ENCODE measurements at places on chromosomes 5 and 9.

DNA sequence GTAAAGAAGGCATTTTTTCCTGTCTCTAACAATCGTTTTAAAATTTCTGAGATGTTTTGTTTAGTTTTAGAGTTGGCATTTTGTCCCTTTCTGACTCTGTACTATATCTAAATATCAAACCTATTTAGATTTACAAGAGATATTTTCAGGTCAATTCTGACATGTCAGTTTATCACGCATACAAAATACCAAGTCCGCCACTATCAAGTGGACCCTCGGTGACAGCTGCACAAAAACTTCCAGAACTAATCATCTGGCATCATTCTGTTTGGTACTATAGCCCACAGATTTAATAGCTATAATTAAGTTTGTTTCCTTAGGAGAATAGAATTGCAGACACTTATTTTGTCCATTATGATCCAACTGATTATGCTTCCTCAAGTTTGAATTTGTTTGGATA is 1278.2 kb downstream of the CDH12 start:
- DNase-seq, result no peak

DNA sequence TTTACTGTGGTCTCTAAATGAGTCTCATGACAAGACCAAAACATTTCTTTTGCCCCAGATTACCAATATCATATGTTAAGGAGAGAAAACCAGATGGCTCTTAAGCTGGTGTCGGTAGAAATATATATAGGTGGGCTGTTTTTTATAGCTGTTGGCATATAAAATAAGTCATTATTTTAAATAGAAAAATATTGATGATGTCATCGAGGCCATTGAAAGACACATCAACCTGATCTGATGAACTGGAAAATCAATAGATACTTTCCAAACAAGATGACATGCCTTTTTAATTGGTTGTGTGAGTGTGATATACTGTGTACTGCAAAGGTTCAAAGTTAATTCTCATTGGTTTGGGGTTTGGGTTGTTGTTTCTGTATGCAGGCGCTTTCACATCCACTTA is 617.3 kb downstream of the CCDC171 start:
- no peak for DNase-seq

- no peak for DNase-seq
These were observed 159.9 kb downstream of the MAN2A1 start for GRCh38 chr5:109849478-109850088.

- no peak for DNase-seq
These were observed 78.8 kb downstream of the SNX24 start for GRCh38 chr5:122924203-122924602.

DNA sequence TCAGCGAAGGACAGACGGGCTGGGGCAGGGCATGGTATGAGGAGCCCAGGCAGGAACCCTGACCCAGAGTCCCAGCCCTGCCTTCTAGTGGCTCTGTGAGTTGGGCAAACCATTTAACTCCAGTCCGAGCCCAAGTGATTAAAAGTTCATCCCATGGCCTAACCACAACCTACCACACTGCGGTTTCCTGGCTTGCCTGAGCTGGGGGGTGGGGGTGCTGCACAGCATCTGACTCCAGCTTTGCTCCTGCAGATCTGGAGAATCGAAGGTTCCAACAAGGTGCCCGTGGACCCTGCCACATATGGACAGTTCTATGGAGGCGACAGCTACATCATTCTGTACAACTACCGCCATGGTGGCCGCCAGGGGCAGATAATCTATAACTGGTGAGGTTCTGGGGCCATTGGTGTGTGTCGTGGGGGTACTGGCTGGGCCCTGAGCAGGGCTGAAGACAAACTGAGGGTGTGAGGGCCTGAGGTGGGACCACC is 49.0 kb downstream of the STOM start:
- no peak for DNase-seq

DNA sequence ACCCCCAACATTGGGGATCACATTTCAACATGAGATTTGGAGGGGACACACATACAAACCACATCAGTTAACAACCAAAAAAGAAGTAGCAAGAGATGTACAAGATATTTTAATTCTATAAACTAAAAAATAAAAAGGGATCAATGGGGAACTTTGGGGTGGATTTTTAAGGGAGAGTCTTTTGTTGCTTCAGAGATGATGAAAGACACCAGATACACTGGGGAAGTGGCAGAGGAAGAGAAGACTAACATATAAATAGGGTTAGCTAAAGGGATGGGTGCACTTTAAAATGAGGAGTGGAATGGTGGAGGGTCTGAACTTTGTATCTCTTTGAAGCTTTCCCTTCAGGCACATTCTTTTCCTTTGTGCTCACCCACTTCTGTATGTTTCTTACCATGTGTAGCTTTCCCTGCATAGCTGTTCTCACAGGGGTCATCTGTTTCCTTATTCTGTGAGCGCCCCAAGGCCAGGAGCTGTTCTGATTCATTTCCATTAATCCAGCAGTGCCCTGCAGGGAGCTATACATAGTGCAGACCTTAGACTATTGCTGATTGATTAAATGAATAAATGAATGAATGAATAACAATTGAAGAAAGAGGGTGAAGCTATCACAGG is 531.6 kb upstream of the KLF4 start:
- no peak for DNase-seq

DNA sequence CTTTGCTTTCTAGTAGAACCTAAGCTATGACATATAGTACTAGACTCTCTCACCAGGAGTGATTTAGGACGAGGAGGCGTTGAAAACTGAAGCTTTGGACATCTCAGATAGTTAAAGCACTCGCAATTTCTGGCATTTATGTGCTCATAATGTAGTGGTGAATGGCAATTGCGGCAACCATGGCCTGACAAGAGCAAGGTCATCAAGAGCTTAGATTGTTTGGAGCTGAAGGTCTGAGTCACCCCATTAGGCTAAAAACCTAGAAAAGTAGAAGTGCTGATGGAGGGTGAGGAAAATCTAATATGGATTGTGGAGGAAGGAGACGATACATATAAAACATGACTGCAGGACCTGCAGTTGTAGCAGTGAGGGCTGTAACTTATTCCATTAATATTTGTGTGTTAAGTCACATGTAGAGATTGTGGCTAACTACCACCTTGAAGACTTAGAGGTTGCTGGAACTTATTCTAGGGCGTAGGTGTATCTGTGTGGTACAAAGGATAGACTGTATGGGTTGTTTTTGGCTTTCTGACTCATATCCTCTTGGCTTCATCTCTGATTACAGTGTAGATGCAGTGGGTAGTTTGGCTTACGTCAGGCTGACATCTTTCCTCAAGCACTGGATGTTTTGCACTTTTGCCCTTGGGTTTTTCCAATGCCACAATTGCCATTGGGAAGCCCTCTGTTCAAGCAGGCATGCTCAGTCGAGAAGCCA is 138.9 kb upstream of the CDKN2B start:
- no peak for DNase-seq

- DNase-seq, result no peak
These were observed 53.4 kb upstream of the STXBP1 start for GRCh38 chr9:127558581-127559246.

DNA sequence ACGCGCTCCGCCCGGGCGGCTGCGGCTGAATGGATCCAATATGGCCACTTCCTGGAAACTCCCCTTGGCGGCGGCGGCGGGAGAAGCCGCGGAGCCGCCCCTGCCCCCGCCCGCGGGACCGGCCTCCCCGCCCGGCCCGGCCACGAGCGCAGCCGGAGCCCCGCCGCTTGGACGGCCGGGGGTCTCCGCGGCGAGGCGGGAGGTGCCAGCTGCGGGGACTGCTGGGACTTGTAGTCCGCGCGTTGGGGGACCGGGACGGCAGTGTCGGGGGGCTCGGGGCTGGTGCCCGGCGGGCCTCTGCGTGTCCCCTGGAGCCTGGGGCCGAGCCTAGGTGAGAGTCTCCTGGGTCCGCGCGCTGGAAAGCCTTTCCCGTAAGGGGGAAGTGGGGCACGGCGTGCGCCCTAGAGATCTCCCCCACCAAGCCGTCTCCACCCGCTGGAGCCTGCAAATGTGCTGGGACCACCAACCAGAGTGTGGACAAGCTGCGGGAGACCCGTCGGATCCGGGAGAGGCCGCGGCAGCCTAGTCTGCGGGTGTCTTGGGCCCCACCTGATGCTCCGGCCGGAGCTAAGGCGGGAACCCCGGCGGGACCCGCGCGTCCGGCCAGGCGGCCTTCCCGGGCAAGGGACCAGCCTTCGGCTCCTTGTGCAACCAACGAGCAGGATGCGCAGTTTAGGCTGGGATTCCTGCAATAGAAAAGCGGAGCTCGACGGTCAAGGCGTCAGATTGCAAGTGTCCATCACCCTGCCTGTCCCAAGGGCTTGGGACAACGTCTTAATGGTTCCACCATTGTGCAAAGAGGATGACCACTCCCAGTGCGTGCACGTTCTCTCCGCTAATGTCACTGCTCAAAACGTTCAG is at the start of gene SEPTIN8:
Gene SEPTIN8, minus strand, starts transcription at position 31 of the 861 bp plus-strand sequence. CDS start 102 bp downstream, outside the sequence.
- peak; percentile 43 for DNase-seq

DNA sequence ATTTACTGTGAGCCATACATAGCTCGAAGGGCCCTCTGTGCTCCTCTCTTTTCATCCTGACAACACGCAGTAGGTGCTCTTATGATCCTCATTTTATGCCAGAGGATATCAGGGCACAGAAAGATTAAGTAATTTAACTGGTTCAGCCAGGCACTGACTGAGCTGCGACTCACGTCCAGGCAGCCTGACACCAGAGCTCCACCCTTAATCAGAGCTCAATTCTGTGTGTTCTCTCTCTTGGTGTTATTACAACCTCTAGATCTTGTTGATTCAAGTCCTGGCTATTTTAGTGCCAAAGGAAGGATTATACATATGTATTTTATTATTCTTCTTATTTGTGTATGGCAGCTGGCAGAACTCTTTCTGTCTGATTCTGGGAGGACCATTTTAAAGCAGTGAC is 59.7 kb downstream of the OSMR start:
- DNase-seq, result no peak

DNA sequence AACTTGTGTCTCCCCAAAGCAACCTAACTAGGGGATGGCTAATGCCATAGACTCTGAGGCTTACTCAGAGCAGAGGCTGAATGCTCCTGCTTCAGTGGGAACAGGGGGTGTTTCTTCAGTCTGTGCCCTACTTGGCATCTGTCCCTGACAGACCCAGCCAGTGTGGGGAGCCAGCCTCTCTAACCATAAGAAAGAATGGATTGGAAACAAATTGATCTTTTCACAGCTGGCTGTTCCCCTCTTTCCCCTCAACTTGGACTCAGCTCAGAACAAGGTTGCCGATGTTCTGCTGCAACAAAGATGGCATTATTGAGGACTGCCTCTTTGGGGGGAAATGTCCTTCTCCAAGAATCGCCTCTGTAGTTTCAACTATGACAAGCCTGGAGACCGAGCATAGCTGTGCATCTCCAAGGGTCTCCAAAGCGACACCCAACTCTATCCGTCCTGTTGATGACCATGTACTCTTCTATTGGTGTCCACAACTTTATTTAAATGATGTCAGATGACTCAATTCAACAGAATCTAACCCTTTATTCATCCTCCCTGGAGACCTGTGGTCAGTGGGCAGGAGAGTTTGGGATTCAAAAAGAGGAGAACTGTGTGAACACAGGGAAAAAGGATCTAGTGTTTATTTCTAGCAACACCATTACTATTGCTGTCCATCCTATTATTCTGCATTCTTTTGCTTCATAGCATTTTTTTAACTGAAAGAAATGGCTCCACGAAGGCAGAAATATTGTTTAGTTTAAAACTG is 24.7 kb upstream of the TNC start:
- DNase-seq, result no peak
